ENCODE measurements at places on chromosomes 6 and 20. TPM values are rescaled to one million over a fixed set of nuclear protein-coding genes. Genes with fewer than 3 reads are reported as not detected.

DNA sequence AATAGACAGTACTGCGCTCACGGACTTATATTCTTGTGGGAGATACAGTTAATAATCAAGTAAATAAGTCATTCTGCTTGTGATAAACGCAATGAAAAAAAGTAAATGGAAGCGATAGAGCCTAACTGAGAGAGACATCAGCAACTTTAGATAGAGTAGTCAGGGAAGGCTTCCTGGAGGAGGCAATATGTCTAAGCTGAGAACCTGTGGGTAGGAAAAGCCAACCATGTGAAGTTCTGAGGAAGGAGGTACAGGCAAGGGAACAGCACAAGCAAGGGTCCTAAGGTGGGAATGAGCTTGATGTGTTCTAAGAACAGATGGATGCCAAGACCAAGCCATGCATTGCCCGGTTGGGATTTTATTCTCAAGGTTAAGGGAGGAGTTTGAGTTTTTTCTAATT, 7.2 kb upstream of the KCNB1 start:
- H3K4me1 ChIP-seq, result no peaks in the 10 kb centered on the region
- H3K27me3 ChIP-seq, result peaks cover 5% of the 10 kb centered on the region
- DNase-seq, result no peak
- H3K36me3 ChIP-seq, result no peaks in the 10 kb centered on the region
- no peak overlapping the region for H3K27ac ChIP-seq

- H3K27me3 ChIP-seq, result no peaks in the 10 kb centered on the region
- H3K4me1 ChIP-seq, result no peaks in the 10 kb centered on the region
- H3K27ac ChIP-seq, result no peak overlapping the region
- H3K4me3 ChIP-seq, result no peak overlapping the region
- H3K36me3 ChIP-seq, result no peaks in the 10 kb centered on the region
Observed at GRCh38 chr6:155994086-155994485, 538.4 kb upstream of the NOX3 start.

DNA sequence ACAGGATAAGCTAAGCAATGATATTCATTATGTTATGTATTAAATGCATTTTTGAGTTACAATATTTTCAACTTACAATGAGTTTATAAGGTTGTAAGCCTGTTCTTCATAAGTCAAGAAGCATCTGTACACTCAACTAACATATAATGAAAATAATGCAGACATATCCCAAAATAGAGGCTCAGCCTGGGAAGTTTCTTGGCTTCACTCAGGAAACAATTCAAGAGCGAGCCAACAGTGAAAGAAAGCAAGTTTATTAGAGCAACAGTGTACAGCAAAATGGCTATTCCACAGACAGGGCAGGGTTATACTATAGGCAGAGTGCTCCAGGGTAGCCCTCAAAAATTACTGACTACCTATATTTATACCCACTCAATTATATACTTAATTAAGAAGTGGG, 1581.8 kb downstream of the HACE1 start:
- no peak overlapping the region for H3K4me3 ChIP-seq
- H3K27ac ChIP-seq, result no peak overlapping the region
- no peaks in the 10 kb centered on the region for H3K27me3 ChIP-seq
- no peaks in the 10 kb centered on the region for H3K36me3 ChIP-seq
- no peaks in the 10 kb centered on the region for H3K4me1 ChIP-seq

- H3K4me3 ChIP-seq, result no peak overlapping the region
- no peak for DNase-seq
- H3K27me3 ChIP-seq, result no peaks in the 10 kb centered on the region
Observed at GRCh38 chr6:146419576-146419975, 124.1 kb upstream of the RAB32 start.

DNA sequence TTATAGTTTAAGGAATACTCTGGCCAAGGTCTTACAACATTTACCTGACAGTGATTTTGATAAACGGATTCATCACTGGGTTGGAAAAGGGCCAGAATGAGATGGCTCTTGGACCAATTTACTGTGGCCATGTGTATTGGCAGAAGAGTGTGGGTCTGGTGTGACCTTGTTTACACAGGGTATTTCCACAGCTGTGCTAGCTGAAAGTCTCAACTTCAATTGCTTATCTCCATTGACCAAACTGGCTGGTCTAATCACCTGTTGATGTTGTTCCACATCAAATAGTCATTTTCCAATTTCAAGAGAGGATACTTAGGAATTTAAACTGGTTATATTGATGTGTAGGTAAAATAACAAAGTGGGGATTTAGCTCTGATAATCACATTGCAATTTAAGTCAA, 501.6 kb upstream of the MAP3K7 start:
- H3K4me1 ChIP-seq, result no peaks in the 10 kb centered on the region
- no peak for DNase-seq
- no peaks in the 10 kb centered on the region for H3K36me3 ChIP-seq
- H3K27ac ChIP-seq, result no peak overlapping the region
- H3K27me3 ChIP-seq, result no peaks in the 10 kb centered on the region
- no peak overlapping the region for H3K4me3 ChIP-seq

DNA sequence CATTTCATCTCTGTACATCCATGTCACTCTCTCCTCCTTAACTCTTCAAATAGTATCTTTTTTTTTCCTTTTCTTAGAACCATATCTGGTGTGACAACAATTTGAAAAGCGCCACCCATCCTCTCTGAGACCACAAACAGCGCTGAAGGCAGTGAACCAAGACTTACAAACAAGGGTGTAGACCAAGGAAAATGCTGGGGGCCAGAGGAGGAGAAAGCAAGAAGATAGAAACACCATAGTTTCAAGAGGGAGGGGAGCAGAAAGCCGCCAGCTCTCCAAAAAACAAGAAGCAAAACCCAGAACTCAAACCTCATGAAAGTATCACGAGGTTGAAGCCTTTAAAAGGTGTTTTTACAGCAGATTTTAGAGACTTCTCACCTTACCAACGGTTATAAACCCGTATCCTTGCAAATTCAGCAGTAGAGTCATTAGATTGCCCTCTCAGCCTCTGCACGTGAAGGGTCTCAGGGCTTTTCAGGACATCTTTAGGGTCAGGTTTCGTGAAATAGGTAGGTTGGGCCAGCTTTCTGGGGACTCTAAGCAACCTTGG, 13.3 kb upstream of the RIPOR2 start:
- DNase-seq, result peak; percentile 96
- H3K27me3 ChIP-seq, result no peaks in the 10 kb centered on the region
- H3K4me1 ChIP-seq, result peaks cover 46% of the 10 kb centered on the region
- peak overlapping the region; percentile 84 for H3K27ac ChIP-seq
- H3K36me3 ChIP-seq, result no peaks in the 10 kb centered on the region
- H3K4me3 ChIP-seq, result peak overlapping the region; percentile 28

- no peaks in the 10 kb centered on the region for H3K36me3 ChIP-seq
- no peak for DNase-seq
- H3K27me3 ChIP-seq, result no peaks in the 10 kb centered on the region
- no peaks in the 10 kb centered on the region for H3K4me1 ChIP-seq
- no peak overlapping the region for H3K27ac ChIP-seq
- H3K4me3 ChIP-seq, result no peak overlapping the region
Observed at GRCh38 chr6:168341280-168341900, 21.8 kb upstream of the DACT2 start.

GRCh38 chr6:17169711-17170110, 67.9 kb downstream of the STMND1 start:
- no peaks in the 10 kb centered on the region for H3K27me3 ChIP-seq
- H3K4me3 ChIP-seq, result no peak overlapping the region
- H3K36me3 ChIP-seq, result no peaks in the 10 kb centered on the region
- no peak overlapping the region for H3K27ac ChIP-seq

DNA sequence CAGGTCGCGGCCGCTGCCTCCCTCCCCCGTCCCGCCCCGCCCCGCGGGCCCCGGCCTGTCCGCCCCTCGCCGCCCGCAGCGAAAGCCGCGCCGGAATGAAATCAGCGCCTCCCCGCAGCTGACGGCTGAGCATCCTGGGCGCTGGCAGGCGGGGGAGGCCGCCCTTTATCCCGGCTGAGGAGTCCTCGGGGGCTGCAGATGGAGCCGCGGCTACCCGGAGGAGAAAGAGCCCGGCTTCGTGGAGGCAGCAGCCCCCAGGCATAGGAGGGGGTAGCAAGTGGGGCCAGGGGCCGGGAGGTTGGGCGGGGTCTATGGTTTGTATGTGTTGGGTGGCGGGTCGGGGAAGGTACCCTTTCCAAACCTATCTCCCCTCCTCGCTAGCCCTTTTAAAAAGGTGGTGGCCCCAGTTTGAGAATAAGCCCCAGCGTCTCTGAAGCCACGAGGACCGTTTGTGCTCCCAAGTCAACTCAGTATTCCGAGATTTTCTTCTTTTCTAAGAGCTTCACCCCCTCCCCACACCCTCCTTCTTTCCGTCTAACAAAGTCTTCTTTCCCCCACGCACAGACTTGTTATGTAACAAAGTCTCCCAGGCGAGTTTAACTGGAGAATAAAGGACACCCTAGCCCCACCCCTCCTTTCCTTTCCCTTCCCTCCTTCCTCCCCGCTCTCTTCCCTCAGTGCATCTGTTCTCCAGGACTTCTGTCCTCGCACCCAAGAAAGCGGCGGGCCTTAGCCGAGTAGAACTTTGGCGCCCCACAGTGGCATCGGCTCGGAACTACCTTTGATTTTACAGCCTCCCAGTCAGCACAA, 11.0 kb downstream of the POU3F2 start:
- H3K4me3 ChIP-seq, result no peak overlapping the region
- H3K36me3 ChIP-seq, result no peaks in the 10 kb centered on the region
- H3K4me1 ChIP-seq, result no peaks in the 10 kb centered on the region
- H3K27ac ChIP-seq, result no peak overlapping the region
- H3K27me3 ChIP-seq, result peaks cover 8% of the 10 kb centered on the region

- H3K27ac ChIP-seq, result no peak overlapping the region
- no peaks in the 10 kb centered on the region for H3K27me3 ChIP-seq
- H3K4me1 ChIP-seq, result no peaks in the 10 kb centered on the region
- H3K4me3 ChIP-seq, result no peak overlapping the region
- no peak for DNase-seq
Observed at GRCh38 chr6:25458485-25458884, 179.3 kb downstream of the CARMIL1 start.

- H3K27ac ChIP-seq, result no peak overlapping the region
- no peak for DNase-seq
- H3K4me1 ChIP-seq, result no peaks in the 10 kb centered on the region
Observed at GRCh38 chr20:11195169-11195568, 521.4 kb upstream of the JAG1 start.

- H3K4me3 ChIP-seq, result no peak overlapping the region
- no peak for DNase-seq
- peaks cover 3% of the 10 kb centered on the region for H3K36me3 ChIP-seq
- H3K27me3 ChIP-seq, result no peaks in the 10 kb centered on the region
Observed at GRCh38 chr6:20791944-20792343, 257.7 kb downstream of the CDKAL1 start.

DNA sequence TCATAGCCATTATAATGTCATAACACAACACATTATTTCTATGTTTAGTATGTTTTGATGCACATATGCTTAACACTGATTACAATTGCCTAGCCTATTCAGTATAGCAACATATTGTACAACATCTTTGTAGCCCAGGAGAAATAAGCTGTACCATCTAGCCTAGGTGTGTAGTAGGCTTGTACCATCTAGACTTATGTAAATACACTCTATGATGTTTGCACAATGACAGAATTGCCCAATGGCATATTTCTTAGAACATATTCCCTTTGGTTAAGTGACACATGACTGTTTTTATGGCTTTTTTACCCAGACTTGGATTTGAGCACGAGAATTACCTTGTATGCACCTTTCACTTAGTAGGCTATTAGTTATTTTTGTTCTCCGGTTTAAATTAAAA, 64.5 kb upstream of the HIVEP1 start:
- no peaks in the 10 kb centered on the region for H3K27me3 ChIP-seq
- H3K36me3 ChIP-seq, result no peaks in the 10 kb centered on the region
- DNase-seq, result no peak
- H3K4me1 ChIP-seq, result no peaks in the 10 kb centered on the region

DNA sequence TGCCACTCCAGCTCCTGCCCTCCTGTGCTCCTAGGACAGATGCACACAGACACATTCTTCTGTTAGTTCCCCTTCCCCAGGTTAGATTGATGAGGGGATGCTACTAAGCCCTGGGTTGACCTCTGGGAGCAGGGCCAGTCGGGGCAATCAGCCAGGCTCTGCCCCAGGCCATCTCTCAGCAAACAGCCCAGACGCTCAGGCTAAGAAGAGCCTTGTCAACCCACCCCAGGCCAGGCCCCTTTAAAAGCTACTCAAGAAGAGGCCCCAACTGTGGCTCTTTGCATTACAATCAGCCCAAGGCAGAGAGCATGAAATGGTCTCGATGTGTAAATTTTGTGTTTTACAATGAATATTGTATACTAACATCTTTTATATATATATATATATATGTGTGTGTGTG, 107.4 kb downstream of the TFAP2A start:
- H3K36me3 ChIP-seq, result no peaks in the 10 kb centered on the region
- DNase-seq, result no peak
- no peaks in the 10 kb centered on the region for H3K4me1 ChIP-seq
- no peak overlapping the region for H3K27ac ChIP-seq

GRCh38 chr6:39593646-39594045, 131.6 kb downstream of the KIF6 start:
- H3K4me1 ChIP-seq, result no peaks in the 10 kb centered on the region
- H3K36me3 ChIP-seq, result no peaks in the 10 kb centered on the region
- no peak overlapping the region for H3K4me3 ChIP-seq

DNA sequence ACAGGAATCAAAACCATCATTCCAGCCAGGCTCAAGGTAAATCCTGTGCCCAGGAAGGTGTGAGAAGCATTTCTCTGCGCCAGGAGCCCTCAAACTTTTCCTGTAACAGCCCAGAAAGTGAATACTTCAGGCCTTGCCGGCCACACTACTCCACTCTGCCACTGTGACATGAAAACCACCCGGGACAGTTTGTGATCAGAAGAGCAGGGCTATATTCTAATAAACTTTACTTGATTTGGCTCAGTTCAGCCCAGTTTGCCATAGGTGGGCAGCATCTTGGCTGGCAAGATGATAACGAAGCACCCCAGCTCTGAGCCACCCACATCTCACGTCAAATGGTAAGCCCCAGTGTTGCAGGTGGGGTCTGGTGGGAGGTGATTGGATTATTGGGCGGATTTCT, 249.4 kb downstream of the DLL1 start:
- H3K4me1 ChIP-seq, result no peaks in the 10 kb centered on the region
- DNase-seq, result no peak
- no peaks in the 10 kb centered on the region for H3K27me3 ChIP-seq
- no peak overlapping the region for H3K4me3 ChIP-seq
- H3K27ac ChIP-seq, result no peak overlapping the region
- H3K36me3 ChIP-seq, result no peaks in the 10 kb centered on the region

- H3K27me3 ChIP-seq, result no peaks in the 10 kb centered on the region
- no peaks in the 10 kb centered on the region for H3K4me1 ChIP-seq
- H3K4me3 ChIP-seq, result no peak overlapping the region
- H3K36me3 ChIP-seq, result no peaks in the 10 kb centered on the region
- no peak for DNase-seq
- no peak overlapping the region for H3K27ac ChIP-seq
Observed at GRCh38 chr20:57576617-57577550, 16.0 kb downstream of the PCK1 start.

- H3K27me3 ChIP-seq, result no peaks in the 10 kb centered on the region
- no peak overlapping the region for H3K27ac ChIP-seq
- no peak overlapping the region for H3K4me3 ChIP-seq
- H3K36me3 ChIP-seq, result no peaks in the 10 kb centered on the region
- H3K4me1 ChIP-seq, result no peaks in the 10 kb centered on the region
Observed at GRCh38 chr6:168364793-168365421, 45.3 kb upstream of the DACT2 start.

FHL5 gene
- total RNA-seq, result not detected

ZNF165 gene
- total RNA-seq, result 2.5 TPM

RSPH4A gene
- 0.13 TPM for total RNA-seq

SLPI gene
- not detected for total RNA-seq
